ENCODE measurements at places on chromosomes 1 and 21. TPM values are rescaled to one million over a fixed set of nuclear protein-coding genes. Genes with fewer than 3 reads are reported as not detected.

CTH gene
- 9.5 TPM for total RNA-seq

BCAN gene
- not detected for total RNA-seq

RGS16 gene
- 59.9 TPM for total RNA-seq

CDA gene
- total RNA-seq = not detected

BRINP2 gene
- total RNA-seq = not detected

LIPI gene
- total RNA-seq = not detected

DCDC2B gene
- total RNA-seq = 0.11 TPM

CAMK1G gene
- not detected for total RNA-seq

GIPC2 gene
- total RNA-seq = 0.35 TPM

DNA sequence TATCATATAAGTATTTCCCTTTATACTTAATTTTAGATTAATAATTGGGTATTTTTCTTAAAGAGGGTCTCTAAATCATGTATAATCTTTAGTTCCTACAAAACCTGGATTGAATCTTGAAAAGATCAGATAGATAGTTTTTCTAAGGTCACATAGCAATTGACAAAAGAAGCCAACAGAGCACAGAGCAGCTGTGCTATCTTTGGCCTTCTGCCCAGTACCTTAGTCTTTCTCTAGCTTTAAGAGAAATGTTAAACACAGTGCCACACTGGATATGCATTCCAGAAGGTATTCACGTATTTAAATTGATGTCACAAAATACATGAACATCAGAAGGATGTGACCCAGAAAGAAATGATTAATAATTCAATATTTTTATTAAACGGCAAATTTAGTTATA, 86.8 kb downstream of the C21orf91 start:
- no peak for DNase-seq

- no peak for DNase-seq
These were observed 118.7 kb upstream of the KIF26B start for GRCh38 chr1:245036102-245036501.

DNA sequence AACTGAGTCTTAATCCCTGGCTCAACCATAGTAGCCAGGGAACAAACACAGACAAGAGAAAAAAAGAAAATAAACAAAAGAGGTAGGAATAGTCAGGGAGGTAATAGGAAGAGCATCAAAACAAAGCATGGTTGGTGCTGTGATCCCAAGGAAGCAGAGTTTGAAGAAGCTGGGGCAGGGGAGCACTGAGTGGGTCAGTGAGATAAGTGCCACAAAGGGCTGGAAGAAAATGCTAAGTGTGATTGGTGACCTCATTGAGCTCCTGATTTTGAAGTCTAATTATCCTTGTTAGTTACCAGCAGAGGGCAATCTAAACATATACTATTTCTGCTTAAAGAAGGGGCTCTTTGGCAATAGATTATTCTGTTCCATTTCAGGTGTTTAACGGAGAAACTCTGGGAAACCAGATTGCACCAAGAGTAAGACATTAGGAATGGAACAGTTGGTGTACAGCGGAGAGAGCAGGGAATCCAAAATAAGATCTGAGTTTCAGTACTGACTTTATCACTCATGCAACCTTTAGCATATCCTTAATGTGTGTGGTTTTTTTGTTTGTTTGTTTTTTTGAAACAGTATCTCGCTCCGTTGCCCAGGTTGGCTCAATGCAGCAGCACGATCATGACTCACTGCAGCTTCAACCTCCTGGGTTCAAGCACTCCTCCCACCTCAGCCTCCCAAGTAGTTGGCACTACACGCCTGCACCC, 30.7 kb upstream of the KIAA1614 start:
- no peak for DNase-seq

DNA sequence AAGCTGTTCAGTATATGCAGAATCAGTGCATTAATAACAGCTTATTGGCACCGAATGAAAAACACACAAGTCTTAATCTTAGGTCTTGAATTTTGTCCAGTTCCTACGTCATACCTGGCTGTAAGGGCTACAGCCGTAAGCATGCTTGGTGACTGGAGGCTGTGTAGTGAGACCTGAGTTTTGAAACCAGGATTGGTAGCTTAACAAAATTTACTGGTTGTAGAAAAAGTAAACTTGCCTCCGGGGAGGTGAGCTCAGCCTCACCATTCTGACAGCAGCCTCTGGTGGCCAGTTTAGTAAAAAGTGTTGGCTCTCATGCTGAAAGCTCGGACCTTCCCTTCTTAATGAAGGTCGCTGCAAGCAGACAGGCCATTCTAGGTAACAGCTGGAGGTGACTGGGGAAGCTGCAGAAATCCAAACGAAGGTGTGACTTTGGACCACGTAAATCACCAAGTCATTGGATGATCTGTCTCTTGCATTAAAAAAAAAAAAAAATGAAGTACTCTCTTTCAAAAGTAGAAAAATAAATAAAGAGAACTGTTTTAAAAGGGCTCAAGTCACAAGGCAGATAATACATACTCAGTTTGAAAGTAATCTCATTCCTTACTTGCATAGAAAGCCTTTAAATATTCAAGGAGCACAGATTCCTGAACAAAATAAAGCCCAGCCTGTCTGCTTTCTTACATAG, 48.9 kb downstream of the HLCS start:
- DNase-seq = no peak

GRCh38 chr1:193701759-193702158, 515.3 kb upstream of the B3GALT2 start:
- DNase-seq = no peak

DNA sequence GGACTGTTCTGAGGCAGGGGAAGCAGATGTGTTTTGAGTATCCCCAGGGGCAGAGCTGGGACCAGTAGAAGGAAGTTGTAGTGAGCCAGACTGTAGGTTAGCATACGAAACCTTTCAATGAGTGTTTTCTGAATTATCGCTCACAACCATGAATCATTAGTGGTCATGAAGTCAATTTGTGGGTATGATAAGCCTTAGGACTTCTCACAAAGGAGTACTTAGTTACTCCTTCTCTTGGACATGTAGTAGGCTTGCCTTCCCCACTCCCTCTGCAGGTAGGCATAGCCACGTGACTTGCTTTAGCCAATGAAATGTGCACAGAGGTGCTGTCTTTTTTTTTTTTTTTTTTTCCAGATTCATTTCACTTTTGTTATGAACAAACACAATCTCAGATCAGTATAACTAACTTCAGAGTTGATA, 23.9 kb upstream of the FAAH start:
- no peak for DNase-seq

Measured in CD8-positive, alpha-beta memory T cell (primary cell).